LoVo (cell line): ENCODE measurements at places on chromosomes 16 and 17.

DNA sequence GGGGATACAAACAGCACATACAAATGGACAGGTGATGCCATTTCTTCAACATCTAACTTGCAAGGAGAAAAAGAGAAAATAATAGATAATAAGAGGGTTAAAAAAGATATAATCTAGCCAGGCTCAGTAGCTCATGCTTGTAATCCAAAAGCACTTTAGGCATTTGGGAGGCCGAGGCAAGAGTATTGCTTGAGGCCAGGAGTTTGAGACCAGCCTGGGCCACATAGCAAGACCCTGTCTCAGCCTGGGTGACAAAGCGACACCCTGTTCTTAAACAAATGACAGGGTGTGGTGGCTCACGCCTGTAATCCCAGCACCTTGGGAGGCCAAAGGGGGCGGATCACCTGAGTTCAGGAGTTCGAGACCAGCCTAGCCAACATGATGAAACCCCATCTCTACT, 19.3 kb downstream of the C16orf87 start:
- DNase-seq = no peak

GRCh38 chr17:75365009-75365930, 40.2 kb downstream of the GRB2 start:
- no peak for DNase-seq

DNA sequence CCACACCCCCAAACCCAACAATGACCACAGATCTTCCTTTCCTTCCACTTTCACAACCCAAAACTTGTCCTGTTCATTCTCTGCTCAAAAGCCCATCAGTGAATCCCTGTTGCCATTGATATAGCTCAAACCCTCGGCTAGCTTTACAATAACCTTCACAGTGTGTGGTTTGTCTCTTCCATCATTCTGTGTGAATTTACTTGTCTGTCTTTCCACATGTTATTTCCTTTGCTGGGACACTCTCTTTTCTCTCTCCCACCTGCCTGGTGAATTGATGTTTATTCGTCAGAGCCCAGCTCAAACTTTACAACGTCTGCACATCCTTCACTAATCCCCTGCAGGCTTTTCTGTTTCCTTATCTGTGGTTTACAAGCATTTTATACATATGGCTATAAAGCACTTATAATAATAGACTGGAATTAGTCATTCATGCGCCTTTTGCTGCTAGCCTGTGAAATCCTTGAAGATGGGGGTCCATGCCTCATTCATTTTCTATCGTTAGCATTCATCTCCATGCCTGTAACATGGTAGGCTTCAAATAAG, 114.4 kb downstream of the CDH13 start:
- DNase-seq = no peak

GRCh38 chr17:2266865-2267228, 36.7 kb downstream of the SMG6 start:
- DNase-seq = no peak

- no peak for DNase-seq
Measured at GRCh38 chr17:42276609-42277341, 584 bp upstream of the STAT5B start.

GRCh38 chr17:40993839-40994238, at the start of gene KRTAP3-3:
Gene KRTAP3-3, minus strand, starts transcription at chr17:40994164. Its CDS starts 67 bp downstream, at chr17:40994097.
- DNase-seq = no peak

DNA sequence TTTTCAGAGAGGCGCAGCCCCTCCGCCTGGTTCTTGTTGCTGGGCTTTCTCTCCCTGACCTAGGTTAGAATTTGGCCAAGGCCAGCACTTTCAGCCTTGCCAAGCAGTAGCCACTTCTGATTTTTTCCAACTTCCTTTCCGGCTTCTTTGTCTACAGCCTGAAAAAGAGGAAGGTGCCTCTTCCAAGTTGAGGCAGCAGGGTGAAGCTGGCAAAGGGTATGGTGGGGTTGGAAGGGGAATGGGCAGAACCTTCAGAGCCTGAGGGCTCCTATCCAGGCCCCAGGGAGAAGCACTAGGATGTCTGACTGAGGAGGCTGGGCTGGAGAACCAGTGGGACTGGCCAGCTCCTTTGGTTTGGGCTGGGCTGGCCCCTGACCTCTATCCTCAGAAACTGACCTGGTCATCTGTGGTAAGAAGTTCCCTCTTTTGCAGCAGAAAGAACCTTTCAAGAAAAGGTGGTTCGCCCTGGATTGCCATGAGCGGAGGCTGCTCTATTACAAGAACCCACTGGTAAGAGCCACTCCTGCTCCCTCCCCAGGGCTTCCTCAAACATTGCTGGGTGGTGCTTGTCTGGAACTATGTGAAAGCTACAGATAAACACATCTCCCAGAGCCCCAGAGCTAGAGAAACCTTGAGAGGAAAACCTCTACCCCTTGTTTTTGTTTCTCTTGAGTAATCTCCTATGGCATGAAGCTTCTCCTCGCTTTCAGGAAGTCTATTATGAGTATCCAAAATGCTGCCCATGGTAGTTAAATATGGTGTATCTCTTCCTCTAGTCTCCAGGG, 16.6 kb upstream of the RNF135 start:
- no peak for DNase-seq

DNA sequence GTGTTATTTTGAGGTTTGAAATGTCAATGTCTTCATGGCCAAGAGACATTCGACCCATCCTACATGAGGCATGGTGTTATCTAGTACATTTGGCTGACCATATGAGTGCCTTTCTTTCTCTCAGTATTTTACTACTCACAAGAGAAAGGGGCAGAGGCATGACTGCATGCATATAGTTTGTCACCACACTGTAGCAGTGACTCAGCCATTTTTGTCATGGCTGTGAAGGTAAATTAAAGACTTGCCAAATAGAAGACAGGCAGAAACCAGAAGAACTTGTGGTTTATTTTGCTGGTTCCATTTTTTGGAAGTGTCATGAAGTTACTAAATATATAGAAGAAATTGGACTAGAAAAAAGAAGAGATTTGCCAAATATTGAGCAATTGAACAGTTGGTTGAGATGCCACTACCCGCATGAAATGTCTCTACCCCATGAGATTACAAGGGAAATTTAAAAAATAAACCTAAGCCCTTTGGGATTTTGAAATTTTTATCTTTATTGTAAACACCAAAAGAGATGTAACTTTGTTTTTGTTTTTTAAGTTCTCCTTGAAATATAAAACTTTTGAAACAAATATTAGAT, 170.3 kb downstream of the CHD9 start:
- no peak for DNase-seq

- DNase-seq = no peak
Measured at GRCh38 chr16:7318686-7319085, 14.0 kb upstream of the RBFOX1 start.

DNA sequence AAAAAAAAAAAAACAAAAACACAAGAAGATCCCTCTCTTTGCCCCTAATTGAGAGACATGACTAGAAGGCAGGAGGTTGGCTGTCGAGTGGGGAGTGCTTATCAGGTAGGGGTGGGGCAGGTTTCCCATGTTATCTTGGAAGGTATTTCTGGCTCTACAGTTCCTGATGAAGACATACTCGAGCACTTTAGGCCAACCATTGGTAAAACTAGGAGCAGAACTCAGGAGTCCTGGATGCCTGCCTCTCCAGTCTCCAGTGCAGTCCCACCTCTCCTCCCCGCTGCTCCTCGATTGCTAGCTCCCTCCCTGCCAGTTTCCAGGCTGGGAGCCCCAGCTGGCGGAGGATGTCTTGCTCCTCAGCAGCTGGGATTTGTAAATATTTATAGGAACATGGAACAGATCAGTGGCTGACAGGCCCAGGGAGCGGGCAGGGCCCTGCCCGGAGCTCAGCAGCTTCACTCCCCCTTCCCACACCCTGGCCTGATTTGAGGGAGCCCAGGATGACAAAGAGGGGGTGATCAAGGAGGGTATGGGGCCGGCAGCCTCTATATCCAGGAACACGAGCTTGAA, 11.4 kb upstream of the C1QL1 start:
- DNase-seq = no peak

- no peak for DNase-seq
Measured at GRCh38 chr16:85522842-85523601, 90.1 kb upstream of the GSE1 start.

- DNase-seq = no peak
Measured at GRCh38 chr16:48452991-48453760, 68.0 kb upstream of the SIAH1 start.

DNA sequence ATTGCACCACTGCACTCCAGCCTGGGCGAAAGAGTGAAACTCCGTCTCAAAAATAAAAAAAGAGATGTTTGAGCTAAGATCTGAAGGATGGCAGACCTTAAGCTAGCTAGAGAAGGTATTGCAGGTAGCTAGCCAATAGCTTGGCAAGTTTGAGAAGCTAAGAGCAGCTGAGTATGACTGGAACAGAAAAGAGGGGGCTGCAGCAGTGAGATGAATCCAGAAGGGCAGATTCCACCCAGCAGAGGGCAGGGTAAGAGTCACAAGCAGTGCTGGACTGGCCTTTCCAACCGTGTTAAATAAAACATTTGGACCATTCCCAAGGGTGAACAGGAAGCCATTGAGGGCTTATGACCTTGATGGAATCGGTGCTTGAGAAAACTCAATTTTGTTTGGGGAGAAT, 5.7 kb upstream of the PHAF1 start:
- DNase-seq = peak; percentile 7

- DNase-seq = peak; percentile 20
Measured at GRCh38 chr16:50692999-50693781, at the start of gene NOD2. Gene NOD2, plus strand, starts transcription at chr16:50693606. Its CDS starts 5,890 bp downstream, at chr16:50699496.

- peak; percentile 8 for DNase-seq
Measured at GRCh38 chr16:28304214-28304613, 11.9 kb downstream of the SBK1 start.

DNA sequence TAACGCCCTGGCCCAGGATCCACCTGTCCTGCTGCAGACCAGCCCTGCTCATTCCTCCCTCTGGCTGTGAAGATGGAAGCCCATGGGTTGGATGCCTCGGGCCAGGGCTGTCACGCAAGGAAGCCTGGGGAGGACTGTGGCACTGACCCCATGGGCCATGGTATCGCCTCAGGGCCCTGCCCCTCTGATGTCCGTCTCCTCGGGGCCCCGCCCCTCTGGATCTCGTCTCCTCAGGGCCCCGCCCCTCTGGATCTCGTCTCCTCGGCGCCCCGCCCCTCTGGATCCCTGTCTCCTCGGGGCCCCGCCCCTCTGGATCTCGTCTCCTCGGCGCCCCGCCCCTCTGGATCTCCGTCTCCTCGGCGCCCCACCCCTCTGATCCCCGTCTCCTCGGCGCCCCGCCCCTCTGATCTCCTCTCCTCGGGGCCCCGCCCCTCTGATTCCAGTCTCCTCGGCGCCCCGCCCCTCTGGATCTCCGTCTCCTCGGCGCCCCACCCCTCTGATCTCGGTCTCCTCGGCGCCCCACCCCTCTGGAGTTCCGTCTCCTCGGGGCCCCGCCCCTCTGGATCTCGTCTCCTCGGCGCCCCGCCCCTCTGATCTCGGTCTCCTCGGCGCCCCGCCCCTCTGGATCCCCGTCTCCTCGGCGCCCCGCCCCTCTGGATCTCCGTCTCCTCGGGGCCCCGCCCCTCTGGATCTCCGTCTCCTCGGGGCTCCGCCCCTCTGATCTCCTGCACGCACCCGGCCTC, 24.0 kb downstream of the METRNL start:
- DNase-seq = peak; percentile 75

GRCh38 chr16:10965440-10966061, 21.2 kb downstream of the CLEC16A start:
- DNase-seq = no peak

- DNase-seq = no peak
Measured at GRCh38 chr17:48715496-48716399, 6.6 kb downstream of the PRAC1 start.

GRCh38 chr17:70661342-70662222, 492.2 kb downstream of the KCNJ2 start:
- peak; percentile 5 for DNase-seq

DNA sequence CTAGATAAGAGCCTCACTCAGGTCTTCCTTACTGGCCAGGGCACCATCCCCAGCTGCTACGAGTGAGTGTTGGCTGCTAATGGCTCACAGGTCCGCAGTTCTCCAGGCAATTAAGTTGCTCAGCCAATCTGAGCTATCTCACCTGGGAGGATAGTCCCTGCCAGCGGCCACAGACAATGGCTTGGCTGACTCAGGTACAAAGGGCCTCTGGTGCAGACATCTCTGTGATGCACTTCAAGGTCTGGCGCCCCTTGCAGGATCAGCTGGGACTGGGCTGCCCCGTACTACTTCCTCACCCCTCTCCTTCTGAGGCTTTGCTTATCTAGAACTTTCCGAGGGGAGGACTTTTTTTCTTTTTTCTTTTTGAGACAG, 49.2 kb upstream of the EMP2 start:
- no peak for DNase-seq

GRCh38 chr17:32240750-32241149, 24.9 kb upstream of the RHBDL3 start:
- no peak for DNase-seq

GRCh38 chr17:12523244-12523643, 142.4 kb upstream of the MYOCD start:
- DNase-seq = no peak

DNA sequence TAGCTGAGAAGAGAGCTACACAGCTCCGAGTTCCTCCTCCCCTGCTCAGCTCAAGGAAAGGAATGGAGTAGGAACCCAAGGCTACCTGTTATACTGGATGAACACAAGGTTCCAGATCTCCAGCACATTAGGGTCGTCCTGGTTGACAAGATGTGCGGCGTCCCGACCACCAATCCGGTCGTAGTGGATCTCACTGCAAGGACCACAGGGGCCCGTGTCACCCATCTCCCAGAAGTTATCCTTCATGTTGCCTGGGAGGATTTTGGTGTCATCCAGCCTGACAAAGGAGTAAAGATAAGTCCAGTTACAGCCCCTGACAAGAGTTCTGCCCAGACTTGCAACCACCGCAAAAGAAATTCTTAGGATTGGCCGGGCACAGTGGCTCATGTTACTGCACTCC, 17.6 kb downstream of the AARS1 start:
- no peak for DNase-seq

GRCh38 chr17:33459078-33459940, 166.2 kb upstream of the ASIC2 start:
- no peak for DNase-seq
